LHCN-M2 (cell line): ENCODE measurements at places on chromosomes 1 and 21. TPM values are rescaled to one million over a fixed set of nuclear protein-coding genes. Genes with fewer than 3 reads are reported as not detected.

The TNFRSF9 gene
- total RNA-seq, result 0.06 TPM in 1 of 2 replicates, not detected in the other

The ARHGEF16 gene
- not detected in 2 replicates for total RNA-seq

GRCh38 chr1:201585093-201585483, 46.2 kb downstream of the NAV1 start:
- peak; percentile 85 for DNase-seq

- no peak for DNase-seq
These were observed 45.8 kb downstream of the SSBP3 start for GRCh38 chr1:54360165-54361005.

The TRIM58 gene
- not detected in 2 replicates for total RNA-seq

GRCh38 chr1:50262436-50262835, 153.7 kb downstream of the ELAVL4 start:
- DNase-seq, result no peak

- DNase-seq, result peak; percentile 56
These were observed 40.1 kb downstream of the LAMC1 start for GRCh38 chr1:183063349-183063748.

DNA sequence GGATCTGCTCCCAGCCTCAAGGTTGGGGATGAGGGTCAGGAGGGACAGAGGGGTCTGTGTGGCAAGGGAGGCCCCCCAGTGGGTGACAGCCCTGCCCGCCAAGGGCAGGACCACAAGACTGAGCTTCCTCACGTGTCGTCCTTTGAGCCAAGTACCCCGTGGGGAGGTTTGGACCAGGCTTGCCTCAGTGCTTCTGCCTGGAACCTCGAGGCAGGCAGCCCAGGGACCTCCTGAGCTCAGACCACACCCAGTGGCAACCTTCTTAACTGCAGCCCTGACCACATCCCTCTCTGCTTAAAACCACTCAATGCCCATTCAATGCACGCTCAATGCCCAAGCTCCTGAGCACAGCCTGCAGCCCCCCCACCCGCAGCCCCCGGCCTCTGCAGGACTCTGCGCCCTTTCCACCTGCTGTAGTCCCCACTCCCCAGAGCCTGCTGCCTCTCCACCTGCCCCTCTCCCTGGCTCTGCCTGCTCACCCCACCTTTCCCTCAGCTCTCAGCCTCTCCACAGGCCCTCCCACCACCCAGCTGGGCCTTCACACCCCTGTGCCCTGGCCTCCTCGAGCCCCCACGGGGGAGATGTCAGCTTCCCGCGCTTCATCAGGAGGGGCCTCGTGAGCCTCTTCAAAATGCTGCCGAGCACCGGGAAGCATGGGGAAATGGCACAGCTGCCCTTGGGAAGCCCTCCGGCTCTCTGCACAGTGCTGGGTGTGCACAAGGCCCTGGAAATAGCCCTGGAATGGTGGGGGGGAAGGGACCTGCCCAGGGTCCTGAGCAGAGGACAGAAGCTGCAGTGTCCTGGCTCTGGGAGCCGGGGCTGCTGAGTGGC, 129.3 kb upstream of the VAMP3 start:
- DNase-seq, result no peak

The SLAMF8 gene
- not detected in 2 replicates for total RNA-seq

The SGIP1 gene
- 3.6 and 4.3 TPM in 2 replicates for total RNA-seq

DNA sequence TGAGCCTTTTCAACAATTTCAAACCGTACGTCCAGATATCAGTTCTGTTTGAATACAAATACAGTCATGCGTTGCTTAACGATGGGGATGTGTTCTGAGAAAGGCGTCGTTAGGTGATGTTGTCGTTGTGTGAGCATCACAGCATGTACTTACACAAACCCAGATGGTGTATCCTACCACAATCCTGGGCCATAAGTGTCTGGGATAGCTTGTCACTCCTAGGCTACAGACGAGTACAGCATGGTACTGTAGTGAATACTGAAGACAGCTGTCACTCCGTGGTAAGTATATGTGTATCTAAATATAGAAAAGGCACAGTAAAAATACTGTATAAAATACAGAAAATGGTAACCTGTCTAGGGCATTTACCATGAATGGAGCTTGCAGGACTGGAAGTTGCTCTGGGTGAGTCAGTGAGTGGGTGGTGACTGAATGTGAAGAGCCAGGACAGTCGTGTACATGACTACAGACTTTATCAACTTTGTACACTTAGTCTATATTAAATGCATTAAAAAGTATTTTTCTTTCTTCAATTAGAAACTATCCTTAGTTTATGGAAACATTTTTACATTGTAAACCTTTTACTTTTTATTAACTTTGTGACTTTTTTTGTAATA, 10.5 kb upstream of the OR2W3 start:
- no peak for DNase-seq

- no peak for DNase-seq
These were observed 197.6 kb downstream of the SIPA1L2 start for GRCh38 chr1:232432313-232432712.

The SPRR5 gene
- not detected in 2 replicates for total RNA-seq

- no peak for DNase-seq
These were observed 103.4 kb downstream of the CLEC20A start for GRCh38 chr1:178393370-178393769.

The CLCNKB gene
- not detected in 2 replicates for total RNA-seq
